Foreskin fibroblast (primary cell): ENCODE measurements at places on chromosomes 1 and 21.

GRCh38 chr1:85078903-85079302, 30.6 kb upstream of the MCOLN3 start:
- peak; percentile 71 for DNase-seq

- DNase-seq: no peak
These were observed 56.5 kb upstream of the BMP8A start for GRCh38 chr1:39434797-39435395.

DNA sequence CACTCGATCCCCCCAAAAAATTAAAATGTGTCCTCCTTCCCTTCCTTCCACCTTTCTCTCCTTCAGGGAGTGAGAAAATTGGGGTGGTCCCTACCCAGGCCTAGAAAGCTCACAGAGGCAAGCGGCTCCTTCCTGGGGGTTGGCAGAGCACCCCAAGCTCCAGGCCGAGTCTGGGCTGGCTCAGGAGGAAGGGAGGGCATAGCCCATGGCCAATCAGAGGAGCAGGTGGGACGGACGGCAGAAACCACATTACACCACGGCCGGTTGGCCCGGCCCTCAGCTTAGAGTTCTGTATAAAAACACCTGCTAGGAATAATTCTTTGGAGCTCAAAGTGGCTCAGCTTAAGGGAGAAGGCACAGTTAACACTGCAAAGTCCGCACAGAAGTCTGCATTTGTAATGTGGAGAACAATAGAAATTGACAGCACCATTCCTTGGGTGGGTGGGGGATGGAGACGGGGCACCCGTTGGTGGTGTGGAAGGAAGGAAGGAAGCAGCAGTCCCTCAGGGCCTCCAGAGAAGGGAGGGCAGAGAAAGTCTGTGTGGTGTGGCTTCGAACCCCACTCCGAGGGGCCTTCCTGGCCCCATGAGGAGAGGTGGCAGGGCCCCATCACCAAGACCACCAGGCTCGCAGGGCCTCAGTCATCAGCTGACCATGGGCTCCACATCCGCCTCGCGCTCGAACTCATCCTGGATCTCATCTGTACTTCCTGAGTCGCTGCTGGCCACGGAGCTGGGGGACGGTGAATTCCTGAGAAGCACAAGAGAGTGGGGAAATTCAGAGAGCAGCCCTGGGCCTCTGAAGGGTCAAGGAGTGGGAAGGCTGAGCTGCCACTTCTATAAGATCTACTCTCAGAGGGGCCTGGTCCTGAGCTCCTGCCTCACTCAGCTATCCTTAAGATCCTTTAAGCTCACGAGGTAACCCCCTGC, 5.8 kb upstream of the ALDH4A1 start:
- no peak for DNase-seq

DNA sequence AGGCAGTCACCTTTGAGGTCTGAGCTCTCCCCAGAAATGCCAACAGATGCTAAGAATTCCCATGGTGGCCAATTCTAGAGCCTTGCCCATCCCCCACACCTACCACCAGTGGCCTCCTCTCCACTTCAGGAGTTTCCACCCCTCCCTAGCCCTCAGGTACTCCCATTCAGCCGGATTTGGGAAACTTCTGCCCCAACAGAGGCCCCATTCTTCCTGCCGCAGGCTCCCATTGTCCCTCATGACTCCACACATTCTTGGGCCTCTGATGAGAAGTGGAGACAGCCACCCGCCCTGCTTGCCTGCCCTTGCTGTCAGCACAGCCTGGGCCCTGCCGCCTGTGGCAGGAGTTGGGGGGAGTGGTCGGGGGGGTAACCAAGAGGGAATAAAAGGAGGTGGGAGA, 4.6 kb downstream of the BLACAT1 start:
- no peak for DNase-seq

- no peak for DNase-seq
These were observed 157.2 kb downstream of the DENND1B start for GRCh38 chr1:197618061-197618460.

GRCh38 chr1:3989465-3989864, 89.4 kb upstream of the C1orf174 start:
- no peak for DNase-seq

DNA sequence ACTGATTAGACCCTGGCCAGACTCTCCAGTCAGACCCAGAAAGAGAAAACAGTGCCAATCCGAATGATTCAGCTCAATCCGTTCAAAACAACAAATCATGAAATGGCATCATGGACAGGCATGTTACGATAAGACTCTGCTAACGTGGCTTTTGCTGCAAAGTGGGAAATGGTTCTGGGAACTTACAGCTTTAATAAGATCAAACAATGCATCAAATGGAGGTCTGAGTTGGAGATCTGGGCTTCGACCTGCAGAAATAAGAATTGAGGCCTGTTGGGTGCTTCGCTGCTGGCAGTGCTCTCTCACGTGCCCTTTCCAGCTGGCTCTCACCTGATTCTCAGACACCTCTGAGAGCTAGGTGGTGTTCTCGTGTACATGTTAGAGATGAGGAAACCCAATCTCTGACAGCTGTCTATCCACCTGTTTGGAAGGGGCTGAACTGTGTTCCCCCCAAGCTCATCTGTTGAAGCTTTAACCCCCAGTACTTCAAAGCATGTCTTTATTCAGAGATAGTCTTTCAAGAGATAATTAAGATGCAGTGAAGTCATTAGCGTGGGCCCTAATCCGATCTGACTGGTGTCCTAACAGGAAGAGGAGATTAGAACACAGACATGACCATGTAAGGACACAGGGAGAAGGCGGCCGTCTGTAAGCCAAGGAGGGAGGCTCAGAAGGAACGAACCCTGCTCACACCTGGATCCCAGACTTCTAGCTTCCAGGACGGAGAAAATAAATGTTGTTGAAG, 45.5 kb upstream of the ETS2 start:
- DNase-seq: no peak

GRCh38 chr1:64039390-64039926, 164.0 kb upstream of the UBE2U start:
- peak; percentile 99 for DNase-seq

- no peak for DNase-seq
These were observed 1.3 kb upstream of the ZP4 start for GRCh38 chr1:237891979-237892378.
